ENCODE measurements at places on chromosomes 6 and 20. TPM values are rescaled to one million over a fixed set of nuclear protein-coding genes. Genes with fewer than 3 reads are reported as not detected.

DUSP15 gene
- total RNA-seq, result 0.64 TPM

SCUBE3 gene
- total RNA-seq, result 0.05 TPM

DST gene
- 67.7 TPM for total RNA-seq

DNPH1 gene
- total RNA-seq, result 95.7 TPM

AHCY gene
- 331 TPM for total RNA-seq

CD40 gene
- 4.9 TPM for total RNA-seq

WTAP gene
- total RNA-seq, result 69.7 TPM

GCNT2 gene
- 11.2 TPM for total RNA-seq

UBR2 gene
- total RNA-seq, result 6.8 TPM

SIRPD gene
- not detected for total RNA-seq

CST1 gene
- 2.0 TPM for total RNA-seq

CRIP3 gene
- total RNA-seq, result 0.20 TPM

HDAC2 gene
- 86.8 TPM for total RNA-seq
